ENCODE measurements at places on chromosomes 16 and 17.
A peak's percentile ranks its signal among the peaks of the same experiment; 100 is the strongest.

GRCh38 chr16:49835161-49835777, 20.6 kb downstream of the ZNF423 start:
- DNase-seq = no peak

GRCh38 chr16:11414815-11415775, 69.8 kb downstream of the RMI2 start:
- DNase-seq = no peak

GRCh38 chr17:61631800-61632199, 40.8 kb upstream of the NACA2 start:
- DNase-seq = no peak

- DNase-seq = no peak
Measured at GRCh38 chr17:75555679-75556153, 30.2 kb downstream of the LLGL2 start.

GRCh38 chr17:76174037-76174436, 33.0 kb upstream of the FOXJ1 start:
- no peak for DNase-seq

DNA sequence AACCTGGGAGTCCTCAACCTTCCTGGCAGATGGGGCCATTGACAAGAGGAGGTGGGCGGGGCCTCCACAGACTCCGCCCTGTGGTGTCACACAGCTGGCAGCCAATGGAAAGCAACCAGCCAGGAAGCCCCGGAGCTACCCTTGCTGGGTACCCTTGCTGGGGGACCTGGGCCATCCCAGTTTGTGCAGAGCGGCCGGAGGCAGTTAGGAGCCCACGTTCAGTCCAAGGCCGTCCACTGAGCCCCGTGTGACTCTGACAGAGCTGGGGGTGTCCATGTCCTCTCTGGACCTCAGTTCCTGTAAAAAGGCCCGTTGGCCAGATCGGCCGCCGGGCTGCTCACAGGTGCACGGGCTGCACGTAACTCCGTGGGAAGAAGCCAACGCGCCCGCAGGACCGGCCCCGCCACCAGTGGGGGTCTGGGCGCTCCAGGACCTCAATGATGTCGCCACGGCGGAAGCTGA, 17.1 kb upstream of the FAM83G start:
- DNase-seq = no peak

DNA sequence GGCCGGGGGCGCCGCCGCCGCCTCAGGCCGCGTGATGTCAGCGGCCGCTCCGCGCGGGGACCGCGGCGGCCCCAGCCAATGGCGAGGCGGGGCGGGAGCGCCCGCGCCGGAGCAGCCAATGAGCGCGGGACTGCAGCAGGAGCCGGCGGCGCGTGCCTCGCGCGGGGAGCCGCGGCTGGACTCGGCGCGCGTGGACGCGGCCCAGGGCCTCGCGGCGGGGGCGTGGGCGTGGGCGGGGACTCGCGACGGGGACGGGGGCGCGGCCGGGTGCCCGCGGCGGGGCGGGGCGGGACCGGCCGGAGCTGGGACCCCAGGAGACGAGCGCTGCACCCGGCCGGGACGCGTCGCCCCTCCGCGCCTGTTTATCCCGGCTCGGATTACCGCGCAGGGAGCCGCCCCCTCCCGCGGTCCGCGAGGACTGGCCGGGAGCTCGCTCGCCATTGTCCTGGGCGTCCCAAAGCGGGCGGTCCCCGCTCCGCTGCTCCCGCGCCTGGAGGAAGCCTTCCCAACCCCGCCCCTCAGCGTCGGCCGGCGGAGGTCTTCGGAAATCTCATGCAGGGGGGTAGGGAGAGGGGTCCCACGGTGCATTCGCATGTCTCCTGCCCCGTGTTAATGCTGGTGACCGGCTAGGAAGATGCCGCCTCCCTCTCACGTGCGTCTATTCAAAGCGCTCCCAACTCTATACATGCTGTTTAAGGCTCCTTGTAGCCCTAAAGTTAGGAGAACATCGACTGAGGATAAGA, at the start of gene RNF157:
Gene RNF157 (minus strand): TSS at position 33 of the 743 bp plus-strand sequence. CDS start 253 bp downstream, outside the sequence.
- DNase-seq = peak; percentile 78

DNA sequence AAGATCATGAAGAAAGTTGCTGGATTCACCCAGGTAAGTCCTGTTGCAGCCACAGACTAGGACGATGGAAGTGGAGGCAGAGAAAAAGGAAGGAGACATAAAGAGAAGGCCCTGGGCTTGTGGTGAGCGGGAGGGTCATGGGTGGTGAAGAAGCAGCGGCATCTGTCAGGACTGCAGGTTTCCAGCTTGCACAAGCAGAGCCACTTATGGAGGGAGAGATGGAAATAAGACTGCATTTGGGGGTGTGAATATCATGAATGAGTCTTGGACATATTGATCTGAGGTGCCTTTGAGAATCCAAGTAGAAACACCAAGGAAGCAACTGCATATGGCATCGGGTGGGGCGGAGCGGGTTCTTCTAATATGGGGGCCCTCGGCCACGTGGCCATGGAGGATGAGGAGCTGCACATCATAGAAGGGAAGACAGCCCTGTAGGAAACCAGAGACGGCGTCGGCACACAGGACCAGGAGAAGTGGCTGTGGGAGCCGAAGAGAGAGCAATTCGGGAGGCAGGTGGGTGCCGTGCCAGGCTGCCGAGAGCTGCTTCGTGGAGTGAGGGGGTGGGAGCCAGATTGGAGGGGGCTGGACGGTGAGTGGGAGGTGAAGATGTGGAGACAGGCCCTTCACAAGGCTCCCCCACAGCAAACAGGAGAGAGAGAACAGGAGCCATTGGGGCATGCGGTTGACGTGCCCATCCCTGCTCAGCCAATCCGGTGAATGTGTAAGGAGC, 243.5 kb downstream of the GSG1L start:
- DNase-seq = no peak

DNA sequence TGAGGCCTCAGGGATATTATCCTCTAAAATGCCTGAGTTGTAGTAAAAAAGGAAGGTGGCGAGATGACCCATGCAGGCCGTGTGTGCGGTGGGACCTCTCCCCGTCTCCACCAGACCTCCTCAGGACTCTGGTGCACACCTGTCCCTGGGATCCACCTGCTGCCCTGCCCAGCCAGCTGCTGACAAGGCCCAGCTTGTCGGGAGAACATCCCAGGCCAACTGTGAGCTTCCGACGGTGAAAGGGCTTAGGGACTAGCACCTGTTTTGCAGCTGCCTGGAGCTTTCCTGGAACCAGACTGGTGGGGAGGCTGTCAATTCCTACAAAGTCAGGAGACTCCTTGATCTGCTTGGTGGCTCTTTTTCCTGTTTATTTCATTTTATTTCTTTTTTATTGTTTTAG, 11.6 kb downstream of the IL34 start:
- no peak for DNase-seq

GRCh38 chr17:42670789-42671657, 5.8 kb downstream of the PLEKHH3 start:
- DNase-seq = no peak

DNA sequence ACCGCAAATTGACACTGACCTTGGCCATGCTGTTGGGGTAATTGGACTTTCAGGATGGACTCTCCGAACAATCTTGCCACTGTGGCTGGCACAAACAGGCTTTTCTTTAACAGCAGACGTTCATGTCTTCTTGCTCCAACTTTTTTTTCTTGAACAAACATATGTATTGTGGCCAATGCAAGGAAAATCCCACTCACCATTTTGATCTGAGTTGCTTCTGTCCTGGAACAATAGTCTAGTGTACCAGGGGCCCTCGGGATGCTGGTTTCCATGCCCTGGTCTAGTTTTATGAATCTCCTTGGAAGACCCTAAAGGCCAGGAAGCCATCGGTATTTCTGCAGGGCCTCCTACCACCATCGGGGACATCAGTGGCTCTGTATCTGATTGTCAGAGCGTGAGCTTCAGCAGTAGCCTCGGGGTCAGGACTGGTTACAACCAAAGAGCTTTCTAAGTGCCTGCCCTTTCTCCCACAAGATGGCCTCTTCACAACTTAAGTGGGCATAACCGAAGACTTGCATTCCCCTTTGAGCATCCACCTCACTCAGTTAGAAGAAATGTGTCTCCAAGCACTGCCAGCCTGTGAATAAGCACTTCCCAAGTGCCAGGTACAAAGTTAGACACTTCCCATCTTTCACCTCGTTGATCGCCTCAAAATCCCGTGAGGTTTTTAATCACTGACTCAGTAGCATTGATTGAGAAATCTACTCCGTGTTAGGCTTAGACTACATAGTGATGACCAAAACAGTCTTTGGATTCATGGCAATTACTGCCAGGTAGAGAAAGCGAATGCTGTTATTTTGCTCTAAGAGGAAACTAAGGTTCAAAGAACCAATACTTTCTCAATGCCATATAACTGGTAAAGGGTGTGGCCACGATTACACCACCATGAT, 87.0 kb upstream of the TBX2 start:
- DNase-seq = no peak

GRCh38 chr17:39981207-39981741, 667 bp downstream of the PSMD3 start:
- DNase-seq = no peak

GRCh38 chr16:85838381-85838780, 38.9 kb downstream of the COX4I1 start:
- no peak for DNase-seq

All from HTR-8/SVneo (cell line).